Activated CD4-positive, CD25-positive, alpha-beta regulatory T cell treated with anti-CD3 and anti-CD28 coated beads, Interleukin-2, amount 50 U/mL, for 16 hours (primary cell): ENCODE measurements at places on chromosomes 12 and 14.

DNA sequence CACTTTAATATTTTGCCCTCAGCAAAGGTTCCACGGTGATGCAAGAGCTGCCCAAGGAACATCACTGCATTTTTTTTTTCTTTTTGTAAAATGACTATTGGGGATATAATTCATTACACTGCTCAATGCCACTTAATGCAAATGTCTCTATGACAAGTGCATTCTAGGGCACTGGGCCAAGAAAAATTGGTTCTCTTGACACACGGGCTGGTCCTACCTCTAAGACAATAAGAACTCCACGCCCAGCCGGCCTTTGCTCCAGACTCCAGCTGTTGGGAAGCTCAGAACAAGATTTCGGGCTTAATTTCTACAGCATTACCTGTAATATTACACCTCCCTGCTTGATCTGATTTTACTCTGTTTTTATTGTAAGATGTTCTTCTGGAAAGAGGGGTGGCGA is 48.8 kb upstream of the VRK1 start:
- no peak for DNase-seq

GRCh38 chr14:64979336-64980074 is 7.2 kb upstream of the FNTB start:
- no peak for DNase-seq

GRCh38 chr12:77058740-77059139 is 6.6 kb downstream of the E2F7 start:
- DNase-seq: no peak

GRCh38 chr12:54259194-54260011 is 20.5 kb downstream of the CBX5 start:
- no peak for DNase-seq

DNA sequence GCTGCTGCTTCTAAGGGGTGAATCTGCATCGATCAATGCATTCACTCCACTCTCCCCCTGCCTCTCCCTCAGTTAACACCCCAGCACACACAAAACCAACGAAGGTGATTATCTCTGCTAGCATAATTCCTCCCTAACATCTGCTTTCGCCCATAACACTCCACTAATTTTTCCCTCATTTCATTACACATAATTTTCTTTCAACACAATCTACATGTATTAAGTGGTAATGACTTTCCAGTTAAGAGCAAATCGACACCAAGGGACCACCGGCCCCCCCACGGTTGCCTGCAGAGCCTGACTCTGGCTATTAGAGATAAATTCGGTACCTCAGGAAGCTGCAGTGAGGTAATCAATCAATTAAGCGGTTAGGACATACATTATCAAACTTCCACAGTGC is 1115.6 kb downstream of the BCL11B start:
- DNase-seq: no peak

DNA sequence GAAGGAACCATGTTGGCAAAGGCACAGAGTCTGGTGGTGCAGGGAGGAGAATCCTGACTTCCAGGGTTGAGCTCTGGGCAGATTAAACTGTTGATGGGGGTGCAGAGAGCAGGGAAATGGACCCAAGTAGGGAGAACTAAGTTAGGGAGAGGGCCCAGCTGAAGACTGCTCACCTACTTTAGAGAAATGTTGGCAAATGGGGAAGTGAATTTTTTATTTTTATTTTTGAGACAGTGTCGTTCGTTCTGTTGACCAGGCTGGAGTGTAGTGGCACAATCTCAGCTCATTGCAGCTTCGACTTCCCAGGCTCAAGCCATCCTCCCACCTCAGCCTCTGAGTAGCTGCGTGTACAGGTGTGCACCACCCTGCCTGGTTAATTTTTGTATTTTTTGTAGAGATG is 32.1 kb upstream of the TUBA1A start:
- no peak for DNase-seq

DNA sequence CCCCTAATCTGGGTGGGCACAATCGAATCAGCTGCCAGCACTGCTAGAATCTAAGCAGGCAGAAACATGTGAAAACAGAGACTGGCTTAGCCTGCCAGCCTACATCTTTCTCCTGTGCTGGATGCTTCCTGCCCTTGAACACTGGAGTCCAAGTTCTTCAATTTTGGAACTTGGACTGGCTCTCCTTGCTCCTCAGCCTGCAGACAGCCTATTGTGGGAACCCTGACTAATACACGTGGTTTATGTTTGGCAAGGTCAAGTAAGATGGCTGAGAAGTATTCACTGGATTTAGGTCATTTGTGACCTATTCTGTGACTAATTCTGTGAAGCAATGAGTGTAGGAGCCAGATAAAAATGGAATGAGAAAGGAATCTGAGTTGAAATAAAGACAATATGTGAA is 11.0 kb downstream of the GPR135 start:
- DNase-seq: no peak

DNA sequence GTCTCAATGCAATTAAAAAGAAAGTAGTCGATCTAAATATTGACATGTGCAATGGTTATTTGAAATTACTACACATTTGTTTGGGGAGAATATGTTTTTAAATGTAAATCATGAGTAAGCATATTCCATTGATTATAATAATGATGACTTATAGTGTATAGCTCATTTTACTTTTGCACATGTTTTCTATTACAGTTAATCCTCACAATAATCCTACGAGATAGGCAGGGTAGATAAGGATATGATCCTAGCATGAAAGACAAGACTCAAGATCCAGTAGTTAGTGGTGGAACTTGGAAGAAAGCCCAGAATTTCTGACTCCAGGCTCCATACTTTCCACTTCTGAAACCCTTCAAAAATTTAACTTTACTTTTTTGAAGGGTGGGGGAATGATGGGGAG is 94.0 kb downstream of the NAV3 start:
- DNase-seq: no peak

GRCh38 chr14:90553921-90554336 is 157.1 kb downstream of the CALM1 start:
- DNase-seq: no peak

DNA sequence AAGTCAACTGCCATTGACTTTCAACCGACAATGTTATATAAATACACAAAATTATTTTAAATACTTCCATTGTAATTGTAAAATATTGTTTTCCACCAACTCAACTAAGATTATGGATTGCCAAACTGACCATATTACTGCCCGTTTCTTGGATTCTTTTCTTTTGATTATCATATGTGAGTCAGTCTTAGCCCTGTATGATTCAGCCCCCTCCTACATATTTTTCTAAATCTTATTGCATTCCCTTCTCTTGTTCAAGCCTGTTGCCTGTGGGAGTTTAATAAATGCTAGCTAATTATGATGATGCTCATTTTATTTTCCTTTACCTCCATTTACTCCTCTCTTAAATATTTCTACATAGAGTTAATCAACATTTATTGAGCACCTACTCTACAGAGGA is 6.8 kb downstream of the RASSF9 start:
- no peak for DNase-seq

- no peak for DNase-seq
Measured at GRCh38 chr14:33452995-33453394, 497.9 kb downstream of the EGLN3 start.

DNA sequence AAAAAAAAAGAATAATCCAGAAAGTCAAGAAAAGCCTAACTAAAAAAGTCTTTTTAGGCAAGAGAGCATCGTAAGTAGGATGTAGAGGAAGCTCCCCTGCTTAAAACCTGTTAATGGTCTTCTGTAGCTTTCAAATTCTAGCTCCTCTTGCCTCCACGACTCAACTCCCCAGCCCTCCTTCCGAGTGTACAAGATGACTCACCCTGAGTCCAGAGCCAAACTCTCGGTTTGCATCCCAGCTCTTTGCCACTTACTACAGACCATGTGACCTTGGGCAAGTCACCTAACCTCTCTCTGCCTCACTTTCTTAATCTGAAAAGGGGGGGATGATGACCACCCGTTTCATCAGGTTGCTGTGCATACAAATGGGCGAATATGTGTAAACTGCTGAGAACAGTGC is 460.4 kb downstream of the DPF3 start:
- no peak for DNase-seq

DNA sequence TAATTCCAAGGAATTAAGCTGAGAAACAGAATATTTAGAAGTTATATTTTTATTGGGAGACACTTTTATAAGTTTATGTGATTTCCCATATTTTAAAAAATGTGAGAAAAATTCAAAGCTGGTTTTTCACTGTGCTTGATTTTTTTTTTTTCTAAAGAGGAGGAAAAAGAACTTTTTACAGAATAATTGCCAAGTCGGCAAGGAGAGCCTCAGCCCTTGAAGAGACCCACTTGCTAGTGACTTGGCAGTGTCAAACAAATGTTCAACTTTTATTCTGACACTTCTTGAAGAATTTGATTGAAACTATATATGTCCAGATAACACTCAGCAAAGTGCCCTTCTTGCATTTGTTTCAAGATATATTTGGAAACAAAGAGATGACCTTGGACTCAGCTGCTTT is 52.3 kb upstream of the ATP2A2 start:
- no peak for DNase-seq

DNA sequence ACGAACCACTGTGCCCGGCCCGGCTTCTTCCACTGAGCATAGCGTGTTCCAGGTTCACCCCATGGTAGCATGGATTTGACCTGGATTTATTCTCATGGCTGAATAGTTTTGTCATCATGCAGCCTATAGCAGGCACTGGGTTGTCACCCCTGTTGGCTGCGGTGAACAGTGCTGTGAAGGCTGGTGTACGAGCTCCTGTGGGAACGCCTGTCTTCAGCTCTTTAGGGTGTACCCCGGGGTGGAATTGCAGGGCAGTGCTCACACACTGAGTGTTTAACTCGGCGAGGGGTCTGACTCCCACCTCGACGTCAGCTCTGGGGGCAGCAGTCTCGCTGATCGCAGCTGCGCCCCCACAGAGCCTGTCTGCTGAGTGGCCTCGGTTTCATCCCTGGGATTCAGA is 15.3 kb downstream of the MMP17 start:
- no peak for DNase-seq

- no peak for DNase-seq
Measured at GRCh38 chr14:104689881-104690711, 678 bp downstream of the INF2 start.

- DNase-seq: no peak
Measured at GRCh38 chr12:64747695-64748094, 11.5 kb downstream of the GNS start.

GRCh38 chr14:21347201-21347600 is 36.6 kb downstream of the SUPT16H start:
- no peak for DNase-seq

- no peak for DNase-seq
Measured at GRCh38 chr12:90128526-90128925, 419.9 kb upstream of the ATP2B1 start.

- DNase-seq: no peak
Measured at GRCh38 chr12:122052285-122052684, 26.3 kb upstream of the MLXIP start.

GRCh38 chr12:20142956-20143355 is 225.4 kb upstream of the PDE3A start:
- DNase-seq: no peak

- no peak for DNase-seq
Measured at GRCh38 chr14:103065861-103066260, 8.5 kb upstream of the CDC42BPB start.

GRCh38 chr12:4230526-4230925 is 43.0 kb upstream of the CCND2 start:
- DNase-seq: no peak

GRCh38 chr12:2980630-2981029 is 21.4 kb downstream of the TEAD4 start:
- DNase-seq: no peak

- DNase-seq: no peak
Measured at GRCh38 chr12:3632754-3633153, 120.2 kb downstream of the CRACR2A start.

DNA sequence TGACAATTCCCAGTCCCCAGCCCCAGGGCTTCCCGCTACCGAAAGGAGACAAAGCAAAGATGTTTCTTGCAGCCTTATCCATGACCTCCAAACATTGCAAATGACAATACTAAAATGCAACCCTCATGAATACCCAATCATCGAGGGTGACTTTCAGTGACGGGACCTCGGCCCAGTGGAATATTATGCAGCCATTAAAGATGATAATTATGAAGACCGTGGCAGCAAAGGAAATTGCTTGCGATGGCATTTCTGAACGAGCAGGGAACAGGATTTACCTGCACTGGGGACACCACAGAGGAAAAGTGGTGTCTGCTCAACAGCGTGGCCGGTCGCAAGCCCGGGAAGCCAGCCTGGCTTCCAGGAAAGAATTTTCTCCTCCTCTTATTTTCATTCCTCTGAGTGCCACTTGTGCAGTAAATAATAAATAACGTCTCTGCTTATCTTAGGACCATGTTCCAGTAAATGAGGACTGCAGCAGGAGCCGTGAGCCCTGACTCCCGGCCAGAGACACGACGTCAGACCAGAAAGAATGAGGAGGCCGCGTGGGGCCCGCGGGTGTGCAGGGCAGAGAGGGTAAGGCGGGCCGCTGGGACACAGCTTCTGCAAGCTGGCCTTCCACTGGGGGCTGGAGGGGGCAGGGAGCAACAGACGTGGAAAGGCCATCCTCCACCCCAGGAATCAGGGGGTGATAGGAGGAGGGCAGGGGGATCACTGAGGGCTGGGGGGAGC is 6.6 kb downstream of the C14orf180 start:
- no peak for DNase-seq

DNA sequence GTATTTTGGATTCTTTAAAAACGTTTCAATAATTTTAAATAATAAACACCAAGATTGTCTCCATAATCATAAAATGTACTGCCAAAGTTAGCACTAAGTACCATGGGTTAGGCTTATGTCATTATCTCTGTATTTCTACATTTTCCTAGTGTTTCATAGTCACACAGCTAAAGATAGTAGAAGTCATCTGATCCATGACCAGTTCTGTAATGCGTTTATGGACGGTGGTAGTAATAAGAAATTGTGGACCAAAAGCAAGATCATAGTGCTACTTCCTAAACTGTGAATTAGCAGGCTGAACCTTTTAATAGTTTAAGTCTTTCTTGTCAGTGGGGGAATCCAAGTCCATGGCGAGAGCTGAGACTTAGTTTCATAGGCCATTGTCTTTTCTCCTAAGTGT is 142.1 kb downstream of the AKAP6 start:
- DNase-seq: no peak

GRCh38 chr14:89293314-89293916 is 123.6 kb downstream of the FOXN3 start:
- no peak for DNase-seq

DNA sequence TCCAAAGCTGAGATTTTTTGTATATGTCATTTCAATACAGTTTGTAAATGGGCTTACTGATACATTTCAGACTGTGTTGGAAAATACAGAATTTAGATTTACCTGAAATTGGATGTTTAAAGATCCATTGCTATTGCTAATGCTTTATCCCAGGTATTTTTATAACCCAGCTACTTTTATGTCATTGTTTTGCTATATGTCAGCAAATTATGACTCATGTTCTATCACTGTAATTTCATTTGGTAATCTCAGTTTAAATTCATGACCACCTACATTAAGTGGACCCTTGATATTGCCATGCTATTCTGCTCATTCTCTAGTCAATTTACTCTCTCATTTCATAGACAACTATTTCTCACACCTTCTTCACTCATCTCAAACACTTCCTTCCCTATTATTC is 281.2 kb downstream of the IPO8 start:
- DNase-seq: no peak

- no peak for DNase-seq
Measured at GRCh38 chr12:95989504-95990123, 6.5 kb downstream of the HAL start.

GRCh38 chr14:55341781-55342180 is 69.8 kb downstream of the ATG14 start:
- no peak for DNase-seq
